Stimulated activated CD4-positive, alpha-beta T cell treated with anti-CD3 and anti-CD28 coated beads, Interleukin-1b, Interleukin-23, amount 100 ng/mL, for 4 hours (primary cell): ENCODE measurements at places on chromosomes 1 and 21.

DNA sequence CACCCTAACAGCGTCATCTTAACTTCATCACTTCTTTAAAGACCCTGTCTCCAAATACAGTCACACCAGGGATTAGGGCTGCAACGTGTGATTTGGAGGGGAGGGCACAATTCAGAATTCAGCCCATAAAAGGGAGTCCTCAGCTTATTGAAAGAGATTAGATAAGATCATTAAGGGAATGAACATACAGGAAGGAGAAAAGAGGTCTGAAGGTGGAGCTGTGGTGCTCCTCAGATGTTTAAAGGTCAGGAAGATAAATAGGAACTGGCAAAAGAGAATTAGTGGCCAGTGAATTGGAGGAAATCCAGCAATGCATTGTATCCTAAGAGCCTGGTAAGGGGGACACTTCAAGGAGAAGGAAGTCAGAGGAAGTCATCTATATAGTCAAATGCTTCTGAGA lies 113.5 kb downstream of the PROX1 start:
- no peak for DNase-seq

DNA sequence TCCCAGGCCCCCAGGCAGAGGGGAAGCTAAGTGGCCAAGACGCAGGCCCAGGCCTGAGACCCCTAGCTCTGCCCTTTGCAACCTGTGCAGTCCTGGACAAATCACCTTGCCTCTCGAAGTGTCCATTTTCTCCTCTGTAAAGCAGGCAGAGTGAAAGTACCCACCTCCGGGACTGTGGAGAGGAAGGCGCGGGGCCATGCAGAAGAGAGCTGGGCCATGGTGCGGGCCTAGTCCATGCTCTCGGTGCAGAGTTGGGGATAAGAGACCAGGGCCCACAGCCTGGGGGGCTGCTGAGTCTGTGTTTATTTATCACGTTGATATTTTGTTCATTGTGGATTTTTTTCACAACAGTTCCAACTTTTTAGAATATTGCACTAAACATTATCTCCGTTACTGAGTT lies 160.2 kb upstream of the VAMP3 start:
- DNase-seq = no peak

DNA sequence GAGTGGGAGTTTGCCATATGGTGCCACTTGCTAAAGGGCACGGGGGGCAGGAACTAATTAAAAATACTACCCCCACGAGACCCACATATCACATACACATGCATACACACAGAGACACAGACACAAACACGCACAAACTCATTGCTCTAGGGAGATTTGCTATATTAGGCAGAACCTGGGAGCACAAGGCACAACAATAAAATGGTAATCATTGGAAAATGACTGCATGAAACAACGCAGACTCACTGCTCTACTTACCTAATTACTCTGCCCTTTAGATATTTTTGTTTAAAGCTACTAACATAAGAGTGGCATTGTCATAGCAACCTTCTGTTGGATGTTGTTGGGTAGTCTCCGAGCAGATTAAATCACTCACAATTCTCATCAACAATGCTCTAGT lies 20.3 kb upstream of the RGS4 start:
- DNase-seq = no peak

DNA sequence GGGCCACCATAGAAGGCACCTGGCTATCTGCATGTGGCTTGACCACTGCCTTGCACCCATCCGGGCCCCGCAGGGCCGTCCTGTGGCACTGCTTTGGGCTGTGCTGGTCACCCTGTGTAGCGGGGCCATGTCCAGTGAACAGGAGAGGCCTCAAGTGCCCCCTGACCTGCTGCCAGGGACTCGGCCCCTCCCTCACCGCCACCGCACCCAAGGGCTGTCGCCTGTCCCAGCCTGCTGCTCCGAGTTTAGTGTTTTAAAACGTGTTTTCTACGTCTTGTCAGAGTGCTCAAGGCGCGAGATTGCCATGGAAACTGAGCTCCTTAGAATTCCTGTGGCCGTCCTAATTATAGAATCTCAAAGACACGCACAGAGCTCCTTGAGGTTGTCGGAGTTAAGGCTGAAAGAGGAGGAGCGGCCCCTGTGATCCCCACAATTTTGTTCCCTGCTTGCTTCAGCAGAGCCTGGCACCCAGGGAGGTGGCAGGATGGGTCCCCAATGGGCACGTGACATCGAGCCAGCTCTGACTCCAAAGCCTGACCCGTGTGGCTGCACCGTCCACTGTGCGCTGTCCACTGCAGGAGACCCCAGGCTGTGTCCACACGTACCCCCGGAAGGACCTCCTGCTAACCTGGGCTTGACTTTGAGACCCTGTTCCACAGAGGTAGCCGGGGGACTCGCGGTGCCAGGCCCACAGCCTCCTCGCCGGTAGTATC lies 66.2 kb downstream of the FAAP20 start:
- DNase-seq = no peak

GRCh38 chr1:52054496-52055065 lies 410 bp downstream of the TXNDC12 start:
- no peak for DNase-seq

GRCh38 chr1:114979278-114979891 lies 50.2 kb upstream of the TSHB start:
- DNase-seq = peak; percentile 52

GRCh38 chr1:230713547-230713914 lies 391 bp downstream of the AGT start:
- no peak for DNase-seq

GRCh38 chr1:168112673-168113305 lies 23.9 kb downstream of the GPR161 start:
- DNase-seq = peak; percentile 15

GRCh38 chr1:25239681-25240541 lies 7.3 kb downstream of the RSRP1 start:
- DNase-seq = peak; percentile 62

GRCh38 chr1:90262791-90263190 lies 267.9 kb downstream of the ZNF326 start:
- no peak for DNase-seq

- DNase-seq = no peak
Measured at GRCh38 chr1:40839943-40840335, 22.2 kb downstream of the CITED4 start.

GRCh38 chr1:208269338-208269666 lies 25.1 kb upstream of the PLXNA2 start:
- no peak for DNase-seq

DNA sequence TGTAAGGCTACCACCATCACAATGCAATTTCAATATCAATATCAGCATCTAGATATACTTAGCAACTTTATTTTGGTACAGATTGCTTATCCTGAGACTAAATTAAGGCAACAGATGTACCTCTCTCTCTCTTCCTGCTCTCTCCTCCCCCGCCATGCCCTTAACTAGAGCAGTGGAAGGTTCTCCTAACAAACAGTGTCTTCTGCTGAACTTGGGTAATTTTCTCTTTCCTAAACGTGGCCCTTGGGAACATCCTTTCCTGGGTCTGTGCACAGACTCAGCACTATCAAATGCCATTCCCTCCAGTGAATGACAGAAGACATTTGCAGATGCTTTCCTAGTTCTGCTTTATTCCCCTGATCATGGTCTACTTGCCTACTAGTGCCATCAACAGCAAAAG lies 85.6 kb upstream of the TTC39A start:
- no peak for DNase-seq

DNA sequence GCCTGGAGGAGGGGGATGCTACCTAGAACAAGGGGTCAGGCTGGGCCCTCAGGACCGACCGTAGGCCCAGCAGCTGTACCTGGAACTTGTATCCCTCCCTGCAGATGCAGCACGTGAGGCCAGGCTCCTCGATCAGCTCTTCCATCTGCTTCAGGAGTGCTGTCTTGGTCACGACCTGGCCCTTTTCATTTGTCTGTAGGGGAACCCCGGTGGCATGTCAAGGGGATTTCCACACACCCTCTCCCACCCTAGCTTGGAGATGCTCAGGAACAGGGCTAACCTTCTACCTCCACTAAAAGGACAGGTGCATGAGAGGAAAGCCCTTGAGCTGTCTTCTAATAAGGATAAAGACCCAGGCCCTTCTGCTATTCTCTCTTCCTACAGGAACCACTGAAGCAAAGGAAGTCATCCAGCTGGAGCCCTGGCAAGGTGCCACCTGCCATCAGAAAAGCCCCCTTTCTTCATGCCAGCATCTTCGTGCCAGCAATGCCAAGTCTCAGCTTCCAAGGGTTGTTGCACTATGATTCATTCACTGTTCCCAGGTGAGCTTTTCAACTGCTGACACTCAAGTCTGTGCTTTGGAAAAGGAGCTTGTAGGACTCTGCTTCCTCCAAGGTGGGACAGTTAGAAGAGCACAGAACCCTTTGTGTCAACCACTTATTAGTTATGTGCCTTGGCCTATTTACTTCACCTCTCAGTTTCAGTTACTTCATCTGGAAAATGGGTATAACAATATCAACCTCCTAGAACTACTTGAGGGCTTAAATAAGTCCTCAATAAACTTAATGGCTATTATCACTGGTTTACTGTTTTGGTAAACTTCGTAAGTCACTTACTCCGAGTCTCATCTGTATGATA lies 122.1 kb downstream of the UBR4 start:
- no peak for DNase-seq

DNA sequence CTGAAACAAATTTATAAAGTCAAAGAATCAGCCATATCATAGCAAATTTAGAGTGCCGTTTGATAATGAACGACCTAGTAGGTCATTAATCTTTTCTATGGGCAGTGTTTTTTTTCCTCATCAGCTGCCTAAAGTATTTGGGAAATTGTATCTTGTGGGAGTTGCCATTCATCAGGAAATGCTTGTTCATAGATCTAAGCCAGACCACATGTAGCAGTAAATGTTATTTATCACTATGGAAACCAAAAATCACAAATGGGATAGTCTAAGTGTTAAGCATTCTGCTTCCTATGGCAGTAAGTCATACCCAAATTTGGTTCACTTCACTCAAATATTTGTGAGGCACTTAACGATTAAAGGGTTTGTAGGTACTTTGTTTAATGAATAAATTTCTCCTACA lies 52.9 kb downstream of the LRRC8D start:
- DNase-seq = no peak

GRCh38 chr1:203049576-203050180 lies 23.4 kb downstream of the PPFIA4 start:
- DNase-seq = no peak

DNA sequence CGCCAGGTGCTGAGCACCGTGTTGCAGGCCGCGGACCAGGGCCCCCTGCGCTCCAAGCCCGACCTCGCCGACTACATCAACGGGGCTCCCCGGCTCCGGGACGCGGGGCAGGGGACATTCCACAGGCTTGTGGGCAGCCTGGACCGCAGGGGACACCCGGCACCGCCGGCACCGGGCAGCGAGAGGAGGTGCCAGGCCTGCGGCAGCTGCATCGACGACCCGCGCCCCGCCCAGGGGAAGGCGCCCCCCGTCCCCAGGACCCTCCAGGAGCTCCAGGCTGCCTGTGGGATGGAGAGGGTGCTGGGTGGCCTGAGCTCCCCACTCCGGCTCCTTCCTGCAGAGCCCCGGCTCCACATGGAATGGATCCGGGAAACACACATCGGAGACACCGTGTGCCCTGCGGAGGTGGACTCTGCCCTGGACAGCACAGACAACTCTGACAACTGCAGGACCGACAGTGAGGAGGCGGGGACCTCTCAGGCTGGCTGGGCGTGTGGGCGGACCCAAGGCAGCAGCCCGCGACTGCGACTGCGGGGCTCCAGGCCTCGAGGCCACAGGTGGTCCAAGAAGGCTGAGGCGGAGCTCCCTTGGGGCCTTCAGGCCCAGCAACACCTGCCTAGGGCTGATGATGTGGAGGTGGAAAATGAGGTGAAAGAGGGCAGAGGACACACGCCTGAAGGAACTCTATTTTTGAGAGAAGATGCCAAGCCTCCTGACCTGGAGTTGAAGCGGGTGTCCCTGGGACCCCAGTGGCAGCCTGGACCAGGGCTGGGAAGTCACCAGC lies 22.8 kb downstream of the KIAA1614 start:
- no peak for DNase-seq

GRCh38 chr1:38991638-38992411 lies 749 bp downstream of the AKIRIN1 start:
- no peak for DNase-seq

GRCh38 chr1:75986478-75986877 lies 54.3 kb upstream of the ASB17 start:
- no peak for DNase-seq

- peak; percentile 83 for DNase-seq
Measured at GRCh38 chr1:21255284-21255942, 34.9 kb downstream of the ECE1 start.

DNA sequence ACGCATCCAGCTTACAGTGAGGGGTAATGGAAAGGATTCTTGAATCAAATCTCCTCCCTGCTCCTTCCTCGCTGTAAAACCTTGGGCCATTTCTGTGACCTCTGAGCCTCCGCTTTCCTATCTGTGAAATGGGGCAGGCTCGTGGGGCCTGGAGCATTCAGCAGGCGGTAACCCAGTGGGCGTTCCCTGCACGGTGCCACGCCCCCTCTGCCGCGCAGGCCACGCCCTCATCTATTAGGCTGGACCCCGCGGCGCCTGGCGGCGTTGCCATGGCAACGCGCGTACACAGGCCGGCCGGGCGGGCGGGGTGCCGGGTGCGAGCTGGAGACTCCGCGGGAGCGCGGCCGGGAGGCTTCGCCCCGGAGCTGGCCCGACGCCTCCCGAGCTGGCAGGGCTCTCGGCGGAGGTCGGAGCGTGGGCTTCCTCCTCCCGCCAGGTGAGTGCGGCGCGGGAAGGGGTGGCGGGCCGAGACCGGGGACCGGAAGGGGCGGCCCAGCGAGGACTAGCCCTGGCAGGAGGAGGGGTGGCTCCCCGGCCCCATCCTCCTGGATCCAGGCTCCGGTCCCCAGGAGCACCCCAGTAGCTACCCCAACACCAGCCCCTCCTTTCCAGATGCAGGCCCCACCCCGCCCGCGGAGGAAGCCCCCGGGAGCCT lies at the start of gene FHAD1:
Gene FHAD1 (plus strand): TSS at position 264 of the 655 bp plus-strand sequence. CDS start 4,562 bp downstream, outside the sequence.
- peak; percentile 23 for DNase-seq

DNA sequence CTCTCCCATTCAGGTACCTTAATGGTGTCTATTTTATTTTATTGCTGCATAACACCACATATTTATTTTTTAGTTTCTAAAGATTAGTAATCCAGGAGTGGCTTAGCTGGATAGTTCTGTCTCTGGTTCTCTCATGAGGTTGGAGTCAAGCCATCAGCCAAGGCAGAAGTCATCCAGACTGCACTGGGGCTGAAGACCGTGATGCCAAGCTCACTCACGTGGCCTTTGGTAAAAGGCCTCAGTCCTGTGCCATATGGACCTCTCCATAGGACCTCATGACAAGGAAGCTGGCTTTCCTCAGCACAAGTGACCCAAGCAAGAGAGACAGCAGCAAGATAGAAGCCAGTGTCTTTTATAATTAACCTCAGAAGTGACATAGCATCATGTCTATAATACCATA lies 23.0 kb upstream of the DDR2 start:
- no peak for DNase-seq

DNA sequence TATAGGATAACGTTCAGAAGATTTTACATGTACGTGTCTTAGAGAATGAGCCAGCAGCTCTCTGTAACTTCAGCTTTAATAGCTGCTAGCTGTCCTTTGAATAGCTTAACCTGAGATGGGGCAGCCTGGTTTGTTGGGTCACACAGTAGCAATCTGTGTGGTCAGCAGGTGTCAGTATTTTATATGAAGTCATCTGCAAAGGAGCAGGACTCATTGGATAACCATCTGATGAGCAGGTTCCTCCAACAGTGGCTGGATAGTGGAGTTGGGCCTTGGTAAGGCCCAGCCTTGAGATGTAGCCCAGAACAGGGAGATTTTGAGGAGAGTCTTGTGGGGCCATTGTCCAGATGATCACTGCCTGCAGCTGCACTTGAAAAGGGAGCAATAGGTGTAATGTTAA lies 6.4 kb downstream of the GSTM5 start:
- no peak for DNase-seq

GRCh38 chr1:27102707-27103468 lies 52.0 kb downstream of the SLC9A1 start:
- peak; percentile 84 for DNase-seq

GRCh38 chr1:214843281-214843680 lies 239.3 kb upstream of the KCNK2 start:
- no peak for DNase-seq

- no peak for DNase-seq
Measured at GRCh38 chr1:179921981-179922872, 32.4 kb upstream of the CEP350 start.
